ENCODE measurements at places on chromosomes 6 and 20. TPM values are rescaled to one million over a fixed set of nuclear protein-coding genes. Genes with fewer than 3 reads are reported as not detected.

ALDH8A1 gene
- 1.6 TPM for total RNA-seq

AIF1 gene
- total RNA-seq: not detected

MYB gene
- 4.0 TPM for total RNA-seq

HUS1B gene
- not detected for total RNA-seq

OPRL1 gene
- 3.2 TPM for total RNA-seq

GJE1 gene
- total RNA-seq: not detected

RBPJL gene
- total RNA-seq: not detected

PRSS16 gene
- total RNA-seq: 2.8 TPM

GTSF1L gene
- not detected for total RNA-seq

RAET1L gene
- total RNA-seq: not detected

RSPH9 gene
- total RNA-seq: 0.86 TPM

GABRR1 gene
- not detected for total RNA-seq

HLA-DOA gene
- not detected for total RNA-seq

PLCB4 gene
- total RNA-seq: not detected

FGD2 gene
- not detected for total RNA-seq

SEL1L2 gene
- not detected for total RNA-seq

BPIFB1 gene
- not detected for total RNA-seq

GNL1 gene
- 70.9 TPM for total RNA-seq

TREM1 gene
- total RNA-seq: not detected

FAM83C gene
- total RNA-seq: not detected

ZBTB46 gene
- 21.1 TPM for total RNA-seq

C2 gene
- 2.0 TPM for total RNA-seq

UST gene
- total RNA-seq: 8.5 TPM

RIMS1 gene
- not detected for total RNA-seq

ZNF831 gene
- not detected for total RNA-seq

ACAT2 gene
- total RNA-seq: 133 TPM

CLIC1 gene
- total RNA-seq: 1,127 TPM

ATP6V1G2 gene
- total RNA-seq: 0.18 TPM

ZC3H12D gene
- total RNA-seq: not detected

FAM83B gene
- total RNA-seq: not detected

ADGRF5 gene
- total RNA-seq: not detected

BCAS1 gene
- total RNA-seq: not detected

ANKEF1 gene
- total RNA-seq: 0.53 TPM

FLOT1 gene
- 234 TPM for total RNA-seq

FAM209B gene
- not detected for total RNA-seq

TAB2 gene
- total RNA-seq: 22.3 TPM

CGA gene
- 4.6 TPM for total RNA-seq

BTNL2 gene
- not detected for total RNA-seq

All from myometrial cell (primary cell).